Fibroblast of skin of left quadriceps (primary cell): ENCODE measurements at places on chromosomes 3 and 15.

DNA sequence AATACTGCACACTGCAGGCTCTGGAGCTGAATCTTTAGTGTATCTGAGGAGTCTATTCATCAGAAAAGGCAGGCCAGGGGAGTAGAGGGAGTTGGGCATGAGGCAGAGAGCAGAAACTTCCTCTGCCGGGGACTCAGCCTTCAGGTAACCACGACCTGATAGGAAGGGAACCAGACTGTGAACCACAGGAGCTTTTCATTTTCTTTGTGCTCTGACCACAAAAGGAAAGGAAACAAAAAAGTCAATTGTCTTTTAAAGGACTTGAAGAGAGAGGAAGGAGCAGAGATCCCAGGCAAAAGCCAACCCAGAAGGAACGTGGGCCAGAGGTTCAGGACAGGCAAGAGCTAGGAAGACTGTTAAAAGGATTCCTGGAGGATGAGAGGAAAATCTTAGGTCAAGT lies 573.3 kb downstream of the EPHB1 start:
- DNase-seq, result no peak

- DNase-seq, result no peak
These were observed 4.2 kb downstream of the TP53BP1 start for GRCh38 chr15:43488790-43489189.

DNA sequence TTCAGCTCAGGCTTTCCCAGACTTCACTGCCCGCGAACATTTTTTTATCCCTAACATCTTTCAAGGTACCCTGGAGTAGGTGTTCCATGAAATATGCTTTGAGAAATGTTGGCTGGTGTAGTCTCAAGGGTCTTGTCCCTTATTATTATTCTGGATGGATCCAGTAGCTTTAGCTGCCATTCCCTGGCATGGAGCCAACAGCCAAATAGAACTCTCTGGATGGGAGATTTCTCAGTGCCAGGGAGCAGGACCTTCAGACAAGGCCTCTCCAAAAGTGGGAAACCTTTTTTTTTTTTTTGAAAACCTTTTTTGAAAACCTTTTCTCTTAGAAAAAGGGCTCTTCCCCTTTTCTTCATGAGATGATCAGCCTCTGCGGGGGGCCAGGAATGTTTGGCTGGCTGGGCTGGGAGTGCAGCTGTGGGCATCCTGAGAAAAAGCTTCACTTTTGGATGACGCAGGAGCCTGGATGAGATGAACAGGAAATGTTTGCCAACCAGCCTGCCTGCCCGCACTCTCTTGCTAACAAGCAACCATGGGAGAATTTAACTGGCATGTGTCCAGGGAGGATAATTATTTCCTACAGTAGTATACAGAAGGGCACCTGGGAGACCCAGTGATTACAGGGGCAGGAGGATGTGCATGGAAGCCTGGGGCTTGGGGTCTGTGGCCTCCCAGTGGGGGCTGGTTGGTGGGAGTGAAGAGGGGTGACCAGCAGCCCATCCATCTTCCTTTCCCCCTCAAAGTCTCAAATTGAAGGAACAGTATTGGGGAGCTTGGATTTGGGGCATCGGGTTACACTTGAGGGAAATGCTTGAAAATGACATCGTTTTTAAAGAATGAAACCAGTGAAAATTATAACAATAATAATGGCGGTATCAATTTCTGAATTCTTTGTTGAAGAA lies 109.1 kb upstream of the LRIG1 start:
- DNase-seq, result no peak

DNA sequence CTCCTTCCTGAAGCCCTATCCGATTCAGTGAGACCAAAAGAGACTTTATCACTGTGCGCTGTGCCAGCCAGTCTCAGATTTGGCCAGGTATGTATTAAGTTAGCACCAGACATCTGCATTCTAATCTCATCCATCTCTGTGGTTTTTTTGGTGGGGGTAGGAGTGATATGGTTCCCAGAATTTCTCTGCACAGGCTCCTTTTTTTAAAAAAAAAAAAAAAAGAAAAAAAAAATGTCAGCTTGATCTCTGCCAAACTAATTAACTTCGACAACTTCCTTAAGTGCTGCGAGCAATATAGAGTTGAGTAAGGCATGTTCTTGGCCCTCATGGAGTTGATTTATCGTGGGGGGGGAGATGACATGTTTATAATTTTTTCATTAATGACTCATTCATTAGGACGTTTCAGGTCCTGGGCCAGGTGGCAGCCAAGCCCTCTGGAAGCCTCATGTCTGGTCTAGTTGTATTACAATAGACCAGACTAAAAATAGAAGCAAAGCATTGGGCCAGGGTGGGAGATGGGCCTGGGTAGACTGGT lies 12.9 kb downstream of the SLCO3A1 start:
- DNase-seq, result no peak

DNA sequence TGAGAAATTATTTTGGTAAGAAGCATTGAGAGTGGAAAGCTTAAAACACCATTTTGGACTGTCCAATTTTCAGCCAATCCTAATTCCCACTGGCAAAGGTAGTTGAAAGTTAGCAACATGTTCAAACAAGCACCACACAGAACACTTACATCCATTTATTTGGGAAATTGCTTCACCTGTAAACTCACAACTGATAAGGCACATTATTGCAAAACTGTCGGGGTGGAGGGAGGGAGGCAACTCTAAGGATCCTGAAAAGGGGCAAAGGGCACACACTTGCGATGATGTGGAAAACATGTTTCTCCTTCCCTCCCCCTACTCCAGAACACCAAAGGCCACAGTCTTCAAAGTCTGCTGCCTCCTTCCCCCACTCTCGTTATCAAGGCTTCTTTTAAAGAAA lies 9.4 kb downstream of the TMEM41A start:
- no peak for DNase-seq

GRCh38 chr3:55766753-55767152 lies 279.6 kb upstream of the WNT5A start:
- no peak for DNase-seq

- DNase-seq, result no peak
These were observed 108.1 kb downstream of the TPRA1 start for GRCh38 chr3:127482216-127483004.

GRCh38 chr15:100902436-100903167 lies 16.6 kb upstream of the LRRK1 start:
- DNase-seq, result peak; percentile 60

DNA sequence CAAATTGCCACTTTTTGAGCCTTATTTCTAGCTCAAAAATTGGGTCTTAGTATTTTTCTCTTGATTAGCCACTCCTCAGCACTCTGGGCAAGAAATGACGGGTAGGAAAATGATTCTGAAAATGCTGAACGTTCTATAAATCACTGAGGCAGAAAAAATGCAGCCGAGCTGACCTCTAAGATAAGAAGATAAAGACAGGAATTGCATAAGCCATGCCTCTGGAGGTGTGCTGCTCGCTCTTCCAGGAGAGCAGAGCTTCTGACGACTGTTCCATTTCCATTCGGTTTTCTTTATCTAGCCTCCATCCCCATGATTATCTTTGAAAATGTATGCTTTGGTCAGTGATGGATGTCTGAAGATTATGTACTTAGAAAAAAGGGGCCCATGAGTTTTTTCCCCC lies 558.8 kb upstream of the ADAMTS9 start:
- DNase-seq, result no peak

- DNase-seq, result no peak
These were observed 94.3 kb downstream of the CEMIP start for GRCh38 chr15:80873366-80873952.

DNA sequence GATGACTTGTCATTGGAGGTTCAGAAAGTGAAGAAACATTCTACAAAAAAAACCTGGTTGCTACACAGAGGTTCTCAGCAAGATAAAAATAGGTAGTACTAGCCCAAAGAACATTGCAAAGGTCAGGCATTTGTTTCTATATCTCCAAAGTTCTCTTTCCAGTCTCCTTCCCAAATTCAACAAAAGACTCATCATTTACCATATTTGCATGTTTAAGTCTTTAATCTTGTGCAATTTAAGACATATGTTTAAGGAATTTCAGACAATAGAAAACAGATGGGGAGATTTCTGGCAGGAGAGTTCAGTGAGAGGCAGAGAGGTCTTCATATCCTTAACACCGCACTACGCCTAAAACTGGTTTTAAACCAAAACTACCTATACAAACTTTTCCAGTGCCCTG lies 173.8 kb upstream of the THBS1 start:
- peak; percentile 88 for DNase-seq

DNA sequence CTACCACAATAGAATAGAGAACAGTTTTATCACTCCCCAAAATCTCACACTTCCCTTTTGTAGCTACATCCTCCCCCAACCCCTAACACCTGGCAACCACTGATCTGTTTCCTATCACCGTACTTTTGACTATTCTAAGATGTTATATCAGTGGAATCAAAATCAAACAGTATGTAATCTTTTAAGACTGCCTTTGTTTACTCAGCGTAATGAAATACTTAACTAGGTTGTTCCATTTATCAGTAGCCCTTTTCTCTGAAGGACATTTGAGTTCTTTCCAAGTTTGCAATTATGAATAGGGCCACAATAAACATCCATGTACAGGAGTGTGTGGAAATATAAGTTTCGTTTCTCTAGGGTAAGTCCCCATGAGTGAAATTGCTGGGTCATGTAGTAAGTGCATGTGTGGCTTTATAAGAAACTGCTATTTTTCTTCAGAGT lies 372.3 kb downstream of the SV2B start:
- no peak for DNase-seq

DNA sequence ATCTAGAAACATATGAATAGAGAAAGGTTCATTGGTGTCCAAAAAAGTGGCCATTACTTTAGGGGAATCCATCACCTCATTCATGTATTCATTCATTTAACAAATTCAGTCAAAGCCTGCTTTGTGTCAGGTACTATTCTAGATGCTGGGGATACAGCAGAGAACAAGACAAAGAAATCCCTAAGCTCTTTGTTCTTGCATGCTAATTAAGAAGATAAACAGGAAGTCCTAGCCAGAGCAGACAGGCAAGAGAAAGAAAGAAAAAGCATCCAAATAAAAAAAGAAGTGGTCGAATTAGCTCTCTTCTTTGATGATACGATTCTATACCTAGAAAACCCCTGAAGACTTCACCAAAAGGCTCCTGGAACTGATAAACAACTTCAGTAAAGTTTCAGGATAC lies 12.4 kb upstream of the ZMAT3 start:
- no peak for DNase-seq

DNA sequence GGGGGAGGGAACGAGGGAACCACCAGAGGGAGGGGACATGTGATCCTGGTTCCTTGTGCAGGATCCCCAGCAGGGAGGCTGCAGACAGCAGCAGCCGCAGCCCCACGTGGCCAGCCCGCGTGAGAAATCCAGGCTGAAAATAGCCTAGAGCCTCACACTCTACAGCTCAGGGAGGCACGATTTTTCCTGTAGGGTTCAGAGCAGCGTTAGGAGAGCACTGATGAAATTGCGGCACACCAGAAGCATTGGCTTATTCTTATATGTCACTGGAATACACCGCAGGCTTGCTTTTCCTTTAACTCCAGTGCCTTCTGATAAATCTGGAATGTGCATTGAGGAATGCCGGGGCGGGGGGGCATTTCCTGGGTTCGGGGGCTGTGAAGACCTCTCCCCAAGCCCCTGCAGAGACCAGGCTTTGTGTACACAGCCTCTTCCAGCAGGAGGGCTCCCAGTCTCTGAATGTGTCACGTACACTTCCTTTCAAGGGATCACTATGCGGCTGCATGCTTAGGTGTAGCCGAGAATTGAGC lies 193.0 kb downstream of the ATP10A start:
- DNase-seq, result peak; percentile 62

GRCh38 chr15:91622711-91623342 lies 230.7 kb upstream of the SLCO3A1 start:
- no peak for DNase-seq

- DNase-seq, result no peak
These were observed 71.4 kb upstream of the WDR72 start for GRCh38 chr15:53830707-53831386.

DNA sequence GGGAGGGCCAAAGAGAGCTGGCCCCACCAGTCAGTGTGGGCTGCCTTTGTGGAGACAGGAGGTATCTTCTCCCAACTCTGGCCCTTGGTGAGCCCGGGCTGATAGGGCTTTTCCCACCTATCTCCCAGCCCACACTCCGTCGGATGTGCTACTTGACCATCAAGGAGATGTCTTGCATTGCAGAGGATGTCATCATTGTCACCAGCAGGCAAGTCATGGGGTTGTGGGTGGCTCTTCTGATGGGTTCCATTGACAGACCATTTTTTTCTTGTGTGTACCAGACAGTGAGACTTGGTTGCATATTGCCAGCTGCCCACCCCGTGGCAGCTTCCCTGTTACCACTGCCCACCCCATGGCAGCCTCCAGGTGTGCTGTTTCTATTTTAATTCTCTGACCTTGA lies 3.3 kb downstream of the COPG1 start:
- no peak for DNase-seq

DNA sequence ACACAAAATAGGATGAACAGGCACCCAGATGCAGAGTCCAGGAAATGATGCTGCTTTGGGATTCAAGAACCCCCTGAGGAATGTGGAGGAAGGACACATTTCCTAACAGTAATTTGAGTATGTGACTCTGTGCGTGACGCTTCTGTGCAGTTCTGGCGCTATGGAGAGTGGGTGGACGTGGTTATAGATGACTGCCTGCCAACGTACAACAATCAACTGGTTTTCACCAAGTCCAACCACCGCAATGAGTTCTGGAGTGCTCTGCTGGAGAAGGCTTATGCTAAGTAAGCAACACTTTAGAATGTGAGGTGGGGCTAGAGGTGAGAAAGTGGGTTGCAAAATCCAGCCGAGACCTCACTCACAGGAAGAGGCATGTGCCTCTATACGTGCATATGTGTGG lies 28.3 kb downstream of the CAPN3 start:
- no peak for DNase-seq

DNA sequence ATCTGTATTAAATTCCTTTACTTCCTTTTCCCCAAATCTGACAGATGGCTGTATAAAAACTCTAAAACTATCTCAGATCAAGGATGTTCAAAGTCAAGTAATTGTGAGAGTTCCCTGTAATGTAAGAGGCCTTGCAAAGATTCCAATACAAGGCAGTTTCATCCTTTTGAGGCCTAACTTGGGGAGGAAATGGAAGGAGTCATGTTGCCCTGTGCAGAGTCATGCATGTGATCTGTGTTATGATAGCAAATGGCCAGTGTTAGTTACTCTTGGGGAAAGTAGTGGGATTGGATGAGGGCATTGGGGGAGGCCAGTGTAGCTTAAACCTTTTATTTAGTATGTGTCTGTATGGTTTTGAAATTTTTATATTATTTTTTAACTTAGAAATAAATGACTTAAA lies 23.7 kb upstream of the FBXL22 start:
- DNase-seq, result no peak

GRCh38 chr3:140164922-140165590 lies 230.1 kb downstream of the CLSTN2 start:
- no peak for DNase-seq

DNA sequence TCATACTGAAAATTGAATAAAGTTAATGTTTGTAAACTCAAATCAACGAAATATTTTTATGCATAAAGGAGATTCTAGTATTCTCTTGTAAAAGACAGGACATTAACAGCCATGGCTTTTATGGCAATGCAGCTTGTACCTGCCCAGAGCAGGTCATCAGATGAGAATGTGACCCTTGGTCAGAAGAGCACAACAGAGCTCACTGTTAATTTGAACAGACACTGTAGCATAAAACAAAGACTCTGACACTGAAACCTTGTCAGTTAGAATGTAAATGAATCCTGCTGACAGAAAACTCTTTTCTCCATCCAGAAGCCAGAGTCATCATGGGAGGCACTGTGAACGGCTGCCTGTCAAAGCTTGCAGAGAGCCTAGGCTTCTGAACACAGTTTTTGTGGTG lies 410.6 kb downstream of the RAP2B start:
- no peak for DNase-seq

GRCh38 chr3:81692766-81693165 lies 68.7 kb downstream of the GBE1 start:
- DNase-seq, result no peak
